ENCODE measurements at places on chromosomes 12 and 14.

- no peak for DNase-seq
Measured at GRCh38 chr14:24115422-24116127, 826 bp upstream of the NRL start.

DNA sequence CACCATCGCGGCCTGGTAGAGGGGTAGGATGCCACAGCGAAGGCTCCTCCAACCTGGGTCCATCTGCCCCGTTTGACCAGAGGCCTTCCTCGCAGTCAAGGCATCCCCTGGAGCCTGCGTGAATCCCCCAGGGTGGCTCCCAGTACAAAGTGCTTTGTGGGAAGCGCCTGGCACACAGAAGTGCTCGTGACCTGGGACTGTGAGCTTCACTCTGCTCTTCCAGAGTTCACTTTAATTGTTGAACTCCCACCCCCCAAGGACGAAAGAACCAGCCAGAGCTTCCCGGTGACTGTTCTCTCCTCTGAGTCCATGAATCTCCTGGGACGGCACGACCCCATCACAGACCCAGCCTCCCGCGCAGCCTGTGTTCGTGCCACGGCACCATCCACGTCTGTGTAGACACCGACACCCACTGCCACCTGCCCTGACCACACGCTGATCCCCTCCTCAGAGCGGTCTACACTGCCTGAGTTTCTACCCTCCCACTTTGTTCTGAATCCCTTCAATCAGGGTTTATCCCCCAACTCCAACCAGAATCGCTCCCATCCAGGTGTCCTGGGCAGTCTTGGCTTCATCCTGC, 15.9 kb downstream of the P2RX2 start:
- no peak for DNase-seq

DNA sequence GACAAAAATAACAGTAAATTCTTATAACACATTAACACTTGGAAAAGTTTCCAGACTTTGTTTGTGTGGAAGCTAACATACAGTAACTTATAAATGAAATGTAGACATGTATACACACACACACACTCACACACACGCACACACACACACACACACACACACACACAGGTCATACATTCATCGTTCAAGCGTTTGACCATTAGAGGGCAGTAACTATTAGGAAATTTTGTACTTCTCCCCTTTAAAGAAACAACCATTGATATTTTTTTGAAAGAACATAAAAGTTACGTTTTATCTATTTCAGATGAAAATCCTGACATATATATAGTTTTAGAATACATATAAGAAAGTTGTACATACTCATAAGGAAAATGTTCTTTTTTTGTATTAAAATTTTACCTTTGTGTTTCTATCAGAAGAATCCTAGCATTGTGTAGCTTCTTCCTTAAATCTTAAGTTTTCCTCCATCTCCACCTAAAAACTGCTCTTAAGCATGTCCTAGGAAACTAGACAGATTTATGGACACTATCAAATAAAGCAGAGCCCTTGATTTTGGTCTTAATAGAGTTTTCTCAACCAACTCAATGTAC, 29.0 kb downstream of the PTPRQ start:
- no peak for DNase-seq

DNA sequence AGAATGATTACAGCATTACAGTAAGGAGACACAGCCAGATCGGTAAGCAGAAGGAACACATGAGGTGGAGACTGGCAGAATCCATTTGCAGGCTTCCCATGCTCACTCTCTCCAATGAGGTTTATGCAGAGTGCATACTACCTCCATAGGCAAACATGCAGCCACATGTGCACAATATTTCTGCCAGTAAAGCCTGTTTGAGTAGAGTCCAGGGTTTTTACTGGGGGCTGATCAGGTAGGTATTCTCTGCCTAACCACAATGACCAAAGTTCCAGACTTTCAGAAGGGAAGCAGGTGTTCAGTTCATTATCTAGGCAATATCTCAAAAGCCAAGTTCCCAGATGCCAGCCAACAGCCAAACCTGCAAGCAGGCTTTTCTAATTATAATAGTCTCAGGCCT, 31.1 kb downstream of the INTS13 start:
- DNase-seq = no peak

DNA sequence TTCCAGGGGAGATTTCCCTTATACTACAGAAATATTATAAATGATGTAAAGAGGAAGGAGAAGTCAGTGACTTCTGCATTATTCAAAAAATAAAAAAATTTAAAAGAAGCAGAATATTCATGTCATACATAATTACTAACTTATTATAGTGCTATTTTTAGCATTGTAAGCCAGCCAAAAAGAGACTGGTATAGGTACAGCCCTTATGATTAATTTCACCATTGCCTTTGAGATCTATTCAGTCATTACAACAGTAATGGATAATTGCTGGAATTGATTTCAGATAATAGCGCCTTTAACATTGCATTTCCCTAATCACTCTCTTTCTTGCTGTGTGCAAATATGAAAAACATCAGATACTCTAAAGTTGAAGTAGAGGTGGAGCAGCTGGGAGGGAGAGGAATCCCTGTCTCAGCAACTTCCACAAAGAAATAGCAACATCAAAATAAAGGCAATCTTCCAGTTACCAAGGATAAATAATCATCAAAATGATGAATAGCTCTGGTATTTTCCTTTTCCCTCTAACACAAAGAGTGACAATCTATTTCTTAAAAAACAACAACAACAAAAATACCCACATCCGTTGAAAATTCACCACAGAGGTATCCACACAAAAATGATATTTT, 71.8 kb upstream of the OVCH1 start:
- no peak for DNase-seq

DNA sequence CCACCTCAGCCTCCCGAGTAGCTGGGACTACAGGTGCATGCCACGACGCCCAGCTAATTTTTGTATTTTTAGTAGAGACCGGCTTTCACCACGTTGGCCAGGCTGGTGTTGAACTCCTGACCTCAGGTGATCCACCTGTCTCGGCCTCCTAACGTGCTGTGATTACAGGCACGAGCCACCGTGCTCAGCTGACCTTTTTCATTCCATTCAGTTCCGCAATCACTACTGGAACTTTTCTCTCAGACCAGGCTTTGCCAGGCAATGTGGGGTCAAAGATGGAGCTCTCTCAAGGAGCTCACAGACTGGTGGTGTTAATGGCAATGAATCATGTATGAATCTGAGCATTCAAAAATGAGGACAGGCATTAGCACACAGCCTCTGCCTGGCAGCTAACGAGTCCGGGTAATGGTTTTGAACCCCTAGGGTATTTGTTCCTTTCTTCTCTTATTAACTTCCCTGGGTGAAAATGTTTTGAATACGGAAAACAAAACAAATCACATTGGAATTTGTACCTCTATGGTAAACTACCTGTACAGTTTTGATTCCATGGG, 9.4 kb upstream of the TCHP start:
- no peak for DNase-seq

DNA sequence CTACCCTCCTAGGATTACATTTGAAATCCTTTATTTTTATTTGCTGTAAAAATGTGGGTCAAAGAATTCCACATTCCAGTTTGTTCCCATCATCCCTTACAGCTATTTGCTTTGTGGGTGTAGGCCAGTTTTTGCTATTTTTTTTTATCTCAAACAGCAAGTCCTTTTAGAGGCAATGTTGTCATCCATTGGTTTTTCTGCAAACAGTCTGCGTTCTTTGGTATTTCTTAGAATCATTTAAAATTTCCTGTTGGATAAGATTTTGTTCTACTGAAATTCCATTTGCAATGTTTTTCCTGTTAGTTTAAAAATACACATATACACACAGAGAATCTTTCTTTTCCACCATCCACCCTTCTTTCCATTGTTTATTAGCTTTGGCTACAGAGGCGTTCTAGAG, 53.3 kb upstream of the STK38L start:
- DNase-seq = no peak

DNA sequence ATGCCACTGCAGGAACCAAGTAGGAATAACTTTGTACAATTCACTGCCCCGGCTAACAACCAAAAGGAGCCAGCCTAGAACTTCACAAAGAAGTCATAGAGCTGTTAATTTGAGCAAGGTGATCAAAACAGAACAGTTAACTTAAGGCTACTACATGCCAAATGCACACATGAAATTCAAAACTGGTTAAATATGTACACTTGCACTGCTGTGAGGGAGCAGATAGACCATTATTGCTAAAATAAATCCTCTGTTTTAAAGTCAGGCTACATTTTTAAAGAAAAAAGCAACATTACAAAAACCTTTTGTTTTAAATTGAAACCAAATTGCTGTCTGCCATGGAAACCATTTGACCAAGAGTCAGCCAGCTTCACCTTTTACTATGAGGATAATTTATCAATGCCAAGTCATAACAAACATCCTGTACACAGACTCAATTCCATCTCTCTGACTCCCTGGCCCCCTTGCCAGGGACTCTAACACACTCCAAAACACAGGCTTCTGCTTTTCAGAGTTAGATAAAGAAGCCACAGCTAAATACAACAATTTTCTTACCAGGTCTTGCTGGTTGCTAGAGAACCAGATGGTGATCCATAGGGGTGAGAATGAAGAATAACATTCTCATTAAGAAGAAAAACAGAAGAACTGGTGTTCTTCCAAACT, 84.0 kb downstream of the LRP6 start:
- DNase-seq = no peak

GRCh38 chr14:50964683-50965390, 20.6 kb upstream of the PYGL start:
- no peak for DNase-seq

DNA sequence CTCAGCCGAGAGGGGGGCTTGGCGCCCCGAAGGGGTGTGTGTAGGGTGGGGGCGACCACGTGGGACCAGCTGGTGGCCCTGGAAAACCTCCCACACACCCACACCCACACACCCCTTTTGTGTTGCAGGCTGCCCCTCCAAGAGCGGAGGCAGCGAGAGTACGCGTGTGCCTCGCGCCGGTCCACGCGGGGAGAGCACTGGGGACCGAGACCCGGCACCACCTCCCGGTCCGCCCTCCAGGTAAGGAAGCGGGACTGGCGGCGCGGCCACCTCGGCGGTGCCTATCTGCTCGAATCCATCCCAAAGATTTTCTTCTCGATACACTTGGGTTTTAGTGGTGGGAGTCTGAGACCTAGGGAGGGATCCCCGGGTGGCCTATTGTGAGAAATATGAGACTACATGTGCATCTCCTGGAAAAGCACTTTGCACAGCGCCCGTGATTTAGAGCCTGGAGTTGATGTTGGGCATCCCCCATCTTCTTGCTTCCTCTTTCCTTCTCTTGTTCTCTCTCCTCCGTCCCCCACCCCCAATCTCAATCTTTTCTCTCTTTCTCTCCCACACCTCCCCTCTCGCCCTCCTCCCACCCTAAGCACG, 393 bp downstream of the SYT1 start:
- no peak for DNase-seq

DNA sequence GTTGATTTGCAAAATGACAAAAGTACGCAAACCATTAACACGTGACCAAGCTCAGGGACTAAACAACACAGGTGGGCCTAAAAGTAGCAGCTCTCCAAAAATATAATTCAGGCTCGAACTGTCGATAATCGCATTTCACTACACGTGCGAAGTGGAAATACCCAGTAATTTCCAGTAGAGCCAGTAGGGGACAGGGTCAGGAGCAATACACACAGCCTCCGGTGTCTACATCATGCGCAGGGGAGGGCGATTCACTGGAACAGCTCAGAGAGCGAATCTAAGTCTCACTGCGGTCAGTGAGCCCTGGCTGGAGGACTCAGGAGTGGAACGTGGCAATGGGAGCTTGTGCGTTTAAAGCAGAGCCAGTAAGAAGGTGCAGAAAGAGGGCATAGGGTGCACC, 40.4 kb downstream of the SETD3 start:
- DNase-seq = no peak

DNA sequence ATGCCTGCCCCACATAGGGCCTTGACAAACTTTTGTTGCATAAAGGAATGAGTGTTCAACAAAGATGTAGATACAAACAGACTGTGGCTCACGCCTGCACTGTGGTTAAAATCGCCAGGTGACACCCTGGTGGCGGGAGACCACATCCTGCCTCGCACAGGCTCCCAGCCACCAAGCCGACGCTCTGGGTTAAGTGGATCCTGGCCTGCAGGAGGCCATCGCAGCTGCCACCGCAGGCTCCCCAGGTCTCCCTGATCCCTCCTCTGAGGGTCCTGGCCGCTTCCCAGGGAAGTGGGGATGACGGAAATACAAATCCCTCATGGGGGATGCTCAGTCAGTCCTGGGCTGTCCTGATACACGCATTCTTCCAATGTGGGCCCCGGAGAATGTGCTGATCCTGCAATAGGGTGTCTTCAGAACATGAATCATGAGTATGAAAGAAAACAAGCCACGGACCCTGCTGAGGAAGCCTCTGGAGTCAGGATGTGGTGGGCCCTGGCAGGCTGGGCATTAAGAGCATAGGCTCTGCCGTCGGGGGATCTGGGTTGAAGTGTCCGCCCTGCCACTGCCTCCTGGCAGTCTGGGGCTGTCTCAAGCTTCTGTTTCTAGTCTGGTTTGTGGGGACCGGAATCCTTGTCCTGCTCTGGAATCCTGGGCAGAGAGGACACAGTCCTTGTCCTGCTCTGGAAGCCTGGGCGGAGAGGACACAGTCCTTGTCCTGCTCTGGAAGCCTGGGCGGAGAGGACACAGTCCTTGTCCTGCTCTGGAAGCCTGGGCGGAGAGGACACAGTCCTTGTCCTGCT, 53.5 kb upstream of the BEGAIN start:
- DNase-seq = no peak

DNA sequence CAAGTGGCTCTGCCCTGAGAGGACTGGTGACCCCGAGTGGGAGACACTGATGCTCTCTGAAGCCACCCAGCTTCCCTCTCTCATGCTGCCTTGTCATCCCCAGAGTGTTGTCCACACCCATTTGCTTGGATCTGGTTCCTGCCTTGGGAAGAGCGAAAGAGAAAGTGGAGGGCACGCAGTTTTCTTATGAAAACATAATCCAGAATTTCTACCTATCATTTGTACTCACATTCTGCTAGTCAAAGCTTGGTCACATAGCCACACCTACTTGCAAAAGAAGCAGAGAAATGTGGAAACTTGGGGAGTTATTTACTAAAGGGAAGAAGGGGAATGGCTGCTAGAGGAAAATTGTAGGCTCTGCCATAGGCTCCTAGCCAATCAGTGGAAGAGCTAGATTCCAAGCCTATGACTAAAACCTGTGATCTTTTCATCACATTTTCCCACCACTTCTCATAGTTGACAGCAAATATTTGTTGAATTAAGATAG, 326.3 kb downstream of the ZFP36L1 start:
- no peak for DNase-seq

DNA sequence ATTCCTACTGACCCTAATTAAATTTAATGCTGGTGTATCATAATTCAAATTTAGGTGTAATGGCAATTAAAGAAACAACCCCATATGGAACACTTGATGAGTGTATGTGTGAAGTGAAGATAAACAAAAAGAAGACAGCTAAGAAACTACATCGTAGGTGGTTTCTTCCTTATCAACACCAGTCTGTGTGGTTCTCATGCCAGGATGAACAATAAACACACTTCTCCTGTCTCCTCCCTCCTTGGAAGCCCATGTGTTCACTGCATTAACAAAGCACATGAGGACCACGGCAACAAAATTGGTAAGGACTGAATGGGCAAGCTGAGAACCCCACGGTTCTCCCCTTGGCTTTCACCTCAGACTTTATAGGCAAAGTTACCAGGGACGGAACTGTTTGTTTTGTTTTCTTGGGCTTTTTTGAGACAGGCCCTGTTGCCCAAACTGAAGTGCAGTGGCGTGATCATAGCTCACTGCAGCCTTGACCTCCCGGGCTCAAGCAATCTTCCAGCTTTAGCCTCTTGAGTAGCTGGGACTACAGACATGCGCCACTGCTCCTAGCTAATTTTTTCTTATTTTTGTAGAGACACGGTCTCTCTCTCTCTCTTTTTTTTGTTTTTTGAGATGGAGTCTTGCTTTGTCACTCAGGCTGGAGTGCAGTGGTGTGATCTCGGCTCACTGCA, 71.0 kb downstream of the TRAFD1 start:
- no peak for DNase-seq

Data from anterior cingulate cortex (tissue), 58 donors.